Fibroblast of the aortic adventitia (primary cell): ENCODE measurements at places on chromosomes 2 and 18. TPM values are rescaled to one million over a fixed set of nuclear protein-coding genes. Genes with fewer than 3 reads are reported as not detected.

CYP27A1 gene
- 10.5 and 42.8 TPM in 2 replicates for total RNA-seq

LIMS2 gene
- total RNA-seq, result 7.8 and 11.3 TPM in 2 replicates

DNA sequence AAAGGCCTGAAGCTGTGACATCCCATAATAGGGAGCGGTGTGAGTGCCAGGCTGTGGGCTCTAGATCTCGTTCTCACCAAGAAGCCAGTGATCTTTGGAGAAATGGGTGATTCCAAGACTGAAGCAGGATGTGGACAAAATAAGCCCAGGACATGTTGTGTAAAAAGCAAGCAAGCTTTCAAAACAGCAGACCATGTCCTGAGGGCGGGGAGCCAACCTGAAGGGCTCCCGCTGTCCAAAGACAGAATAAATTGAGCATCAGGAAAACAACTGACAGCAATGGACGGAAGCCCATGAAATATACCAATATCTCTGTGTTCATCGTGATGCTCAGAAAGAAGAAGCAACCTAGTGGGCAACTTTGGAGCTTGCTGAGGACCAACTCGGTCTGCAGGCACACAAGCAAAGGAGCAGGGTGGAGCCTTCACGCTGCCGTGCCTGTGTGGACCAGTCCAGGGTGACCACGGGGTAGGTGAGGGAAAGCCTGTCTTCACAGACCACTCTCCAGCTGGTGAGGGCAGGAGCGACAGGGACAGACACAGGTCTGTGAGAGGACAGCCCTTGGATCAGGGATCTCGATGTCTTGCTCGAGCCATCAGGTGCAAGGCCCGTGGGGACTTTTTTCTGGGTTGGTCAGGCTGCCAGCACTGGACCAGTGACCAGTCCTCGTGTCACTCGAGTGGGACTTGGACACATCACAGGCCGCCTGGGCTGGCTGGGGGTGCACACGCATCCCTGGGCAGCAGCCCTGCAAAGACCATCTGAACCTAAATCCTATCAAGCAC, 21.5 kb downstream of the MTERF4 start:
- no peak for DNase-seq

DNA sequence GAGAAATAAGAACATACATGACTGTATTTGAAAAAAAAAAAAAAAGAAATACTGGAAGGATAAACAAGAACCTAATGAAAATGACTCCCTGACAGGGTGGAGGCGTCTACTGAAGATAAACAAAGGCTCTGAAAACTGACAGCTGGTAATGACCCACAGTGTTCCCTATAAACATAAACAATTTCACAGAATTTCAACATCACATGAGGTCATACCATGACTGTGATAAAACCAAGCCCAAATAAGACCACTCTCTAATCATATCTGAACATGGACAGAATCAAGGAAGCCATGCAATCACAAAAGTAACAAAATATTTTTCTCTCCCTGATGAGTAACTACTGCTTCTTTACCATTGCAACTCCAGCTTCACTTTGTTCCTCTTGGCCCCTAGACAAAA, 159.3 kb downstream of the FAM124B start:
- DNase-seq, result peak; percentile 64

GRCh38 chr2:199744724-199745123, 106.3 kb downstream of the FTCDNL1 start:
- DNase-seq, result peak; percentile 4

MARS2 gene
- total RNA-seq, result 1.6 and 3.5 TPM in 2 replicates
